ENCODE measurements at places on chromosomes 7 and 10.

- no peak for DNase-seq
Measured at GRCh38 chr7:143426479-143427142, 16.6 kb upstream of the TAS2R60 start.

DNA sequence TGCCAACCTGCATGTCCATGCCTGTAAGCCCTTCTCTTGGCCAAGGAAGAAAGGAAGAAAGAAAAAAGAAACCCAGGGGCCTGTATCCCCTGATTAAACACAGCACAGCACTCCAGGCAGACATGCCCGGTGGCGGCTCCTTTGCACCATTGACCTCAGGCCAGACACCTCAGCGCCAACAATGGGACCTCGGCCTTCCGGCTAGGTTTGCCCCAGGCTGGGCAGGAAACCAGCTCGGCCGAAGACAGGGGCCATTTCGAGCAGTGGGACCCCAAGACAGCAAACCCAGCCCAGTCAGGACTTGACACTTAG is 2.8 kb downstream of the HOXA10 start:
- no peak for DNase-seq

DNA sequence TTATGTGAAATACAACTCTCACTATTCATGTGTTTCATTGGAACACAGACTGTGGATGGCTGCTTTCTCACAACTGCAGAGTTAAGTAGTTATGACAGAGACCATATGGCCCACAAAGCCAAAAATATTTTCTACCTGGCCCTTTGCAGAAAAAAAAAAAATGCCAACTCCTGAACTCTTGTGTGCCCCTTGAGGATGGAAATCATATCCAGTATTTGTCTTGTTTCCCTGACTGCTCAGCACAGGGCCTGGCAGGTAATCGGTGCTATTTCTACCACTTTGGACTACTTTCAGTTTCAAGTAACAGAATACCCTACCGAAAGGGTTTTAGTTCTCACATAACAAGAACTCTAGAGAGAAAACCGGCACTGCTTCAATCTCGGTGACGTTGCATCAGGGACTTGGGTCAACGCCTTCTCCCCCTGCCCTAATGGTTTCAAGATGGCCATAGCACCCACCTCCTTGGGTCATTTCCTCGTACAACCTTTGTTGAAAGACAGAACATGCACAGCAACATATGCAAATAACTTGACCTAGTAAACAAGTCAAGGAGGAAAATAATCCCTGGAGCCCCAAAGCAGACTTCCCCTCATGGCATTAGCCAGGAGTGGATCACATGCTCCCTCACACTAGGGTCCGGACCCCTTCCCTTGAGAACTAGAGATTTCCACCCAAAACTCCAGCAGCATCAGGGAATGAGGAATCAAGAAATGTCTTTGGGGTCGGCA is 11.8 kb upstream of the GPNMB start:
- DNase-seq = no peak

- DNase-seq = no peak
Measured at GRCh38 chr10:13960603-13961002, 370.1 kb downstream of the FRMD4A start.
